ENCODE measurements at places on chromosomes 2 and 18. TPM values are rescaled to one million over a fixed set of nuclear protein-coding genes. Genes with fewer than 3 reads are reported as not detected.

MYO7B gene
- total RNA-seq, result 0.58 TPM

IKZF2 gene
- total RNA-seq, result 21.1 TPM

HOXD12 gene
- not detected for total RNA-seq

GPBAR1 gene
- 1.4 TPM for total RNA-seq

VSNL1 gene
- total RNA-seq, result not detected

CERKL gene
- total RNA-seq, result not detected

TEX44 gene
- total RNA-seq, result not detected

ABCG5 gene
- not detected for total RNA-seq

ANKRD30BL gene
- total RNA-seq, result not detected

REG1A gene
- not detected for total RNA-seq

MSH2 gene
- 43.0 TPM for total RNA-seq
